ENCODE measurements at places on chromosomes 11 and 22. TPM values are rescaled to one million over a fixed set of nuclear protein-coding genes. Genes with fewer than 3 reads are reported as not detected.

The NXPE1 gene
- total RNA-seq: not detected

The TIMM10B gene
- 22.3 TPM for total RNA-seq

The CD44 gene
- total RNA-seq: 872 TPM

The PRODH gene
- total RNA-seq: 4.3 TPM

DNA sequence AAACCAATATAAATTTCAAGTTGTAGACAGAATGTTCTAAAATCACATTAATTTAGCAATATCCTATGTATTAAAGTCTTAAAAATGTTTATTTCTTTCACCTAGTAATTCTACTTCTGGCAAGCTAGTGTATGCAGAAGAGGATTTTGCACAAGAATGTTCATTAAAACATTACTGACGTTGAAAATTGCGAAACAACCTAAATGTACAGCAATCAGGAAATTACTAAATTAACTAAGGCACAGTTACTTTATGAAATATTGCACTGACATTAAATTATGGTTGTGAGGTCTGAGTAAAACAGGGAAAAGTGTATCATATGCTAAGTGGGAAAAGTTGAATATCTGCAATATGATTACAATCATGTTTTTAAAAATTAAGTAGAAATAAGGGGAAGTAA lies 4.1 kb downstream of the SLC36A4 start:
- no peak for DNase-seq
- no peak overlapping the region for H3K4me3 ChIP-seq
- H3K36me3 ChIP-seq: no peaks in the 10 kb centered on the region
- H3K27ac ChIP-seq: no peak overlapping the region
- H3K27me3 ChIP-seq: no peaks in the 10 kb centered on the region
- peaks cover 8% of the 10 kb centered on the region for H3K4me1 ChIP-seq

DNA sequence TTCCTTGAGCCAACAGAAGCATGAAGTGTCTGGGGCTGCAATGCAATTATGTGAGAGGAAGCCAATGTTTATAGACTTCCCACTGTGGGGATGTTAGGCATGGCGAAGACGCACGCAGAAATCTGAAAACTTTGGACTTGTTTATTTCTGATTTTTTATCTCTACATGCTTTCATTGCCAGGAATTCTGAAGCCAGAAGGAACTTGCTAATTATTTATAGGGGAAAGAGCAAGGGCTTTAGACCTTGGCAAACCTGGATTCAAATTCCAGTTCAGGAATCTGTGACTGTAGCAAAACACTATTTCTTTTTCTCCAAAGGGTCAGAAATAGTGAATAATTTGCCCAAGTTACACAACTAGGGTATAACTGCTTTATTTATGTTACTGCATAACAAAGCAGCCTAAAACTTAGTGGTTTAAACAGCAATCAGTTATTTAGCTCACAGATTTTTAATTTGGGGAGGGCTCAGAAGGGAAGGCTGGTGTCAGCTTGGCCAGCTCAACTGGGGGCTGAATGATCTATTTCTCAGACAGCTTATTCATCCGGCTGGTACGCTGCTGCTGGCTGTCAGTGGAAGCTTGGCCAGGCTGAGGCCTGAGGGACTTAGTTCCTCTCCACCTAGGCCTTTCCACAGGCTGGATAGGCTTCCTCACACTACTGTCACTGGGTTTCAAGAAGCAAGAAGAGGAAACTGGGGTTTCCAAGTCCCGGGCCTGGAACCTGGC lies 1.9 kb upstream of the OR6Q1 start:
- H3K36me3 ChIP-seq: no peaks in the 10 kb centered on the region
- peaks cover 6% of the 10 kb centered on the region for H3K27me3 ChIP-seq
- DNase-seq: no peak

DNA sequence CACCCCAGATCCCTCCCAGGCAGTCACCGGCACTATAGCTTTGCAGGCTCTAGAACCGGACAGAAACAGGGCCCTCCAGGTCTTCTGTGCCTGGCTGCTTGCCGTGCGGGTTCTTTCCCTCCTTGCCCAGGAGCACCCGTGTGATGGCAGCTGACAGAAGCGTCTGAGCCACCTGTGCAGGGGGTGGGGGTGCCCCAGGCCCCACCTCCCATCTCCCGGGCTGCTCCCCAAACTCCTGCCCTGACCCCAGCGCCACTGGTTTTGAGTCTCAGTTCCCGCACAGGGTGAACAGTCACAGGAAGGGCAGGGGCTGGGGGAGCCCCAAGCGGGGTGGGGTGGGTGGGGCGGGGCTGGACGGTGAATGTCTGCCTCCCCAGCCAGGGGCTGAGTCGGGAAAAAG lies 13.2 kb upstream of the PHLDA2 start:
- no peak for DNase-seq
- H3K36me3 ChIP-seq: no peaks in the 10 kb centered on the region
- peak overlapping the region; percentile 61 for H3K27ac ChIP-seq
- H3K4me3 ChIP-seq: no peak overlapping the region
- H3K4me1 ChIP-seq: peaks cover 27% of the 10 kb centered on the region

DNA sequence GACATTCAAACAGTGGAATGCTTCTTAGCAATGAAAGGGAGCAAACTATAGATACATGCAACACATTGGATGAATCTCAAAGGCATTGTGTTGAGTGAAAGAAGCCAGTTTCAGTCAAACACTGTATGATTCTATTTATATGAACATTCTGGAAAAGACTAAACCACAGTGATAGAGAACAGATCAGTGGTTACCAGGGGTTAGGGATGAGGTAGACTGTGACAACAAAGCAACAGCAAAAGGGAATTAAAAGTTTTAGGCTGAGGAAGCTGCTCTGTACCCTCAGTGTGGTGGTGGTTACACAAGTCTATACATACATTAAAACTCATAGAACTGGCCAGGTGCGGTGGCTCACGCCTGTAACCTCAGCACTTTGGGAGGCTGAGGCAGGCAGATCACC lies 23.0 kb downstream of the FDX1 start:
- no peak for DNase-seq
- no peaks in the 10 kb centered on the region for H3K27me3 ChIP-seq
- H3K36me3 ChIP-seq: peaks cover 11% of the 10 kb centered on the region
- H3K27ac ChIP-seq: no peak overlapping the region

DNA sequence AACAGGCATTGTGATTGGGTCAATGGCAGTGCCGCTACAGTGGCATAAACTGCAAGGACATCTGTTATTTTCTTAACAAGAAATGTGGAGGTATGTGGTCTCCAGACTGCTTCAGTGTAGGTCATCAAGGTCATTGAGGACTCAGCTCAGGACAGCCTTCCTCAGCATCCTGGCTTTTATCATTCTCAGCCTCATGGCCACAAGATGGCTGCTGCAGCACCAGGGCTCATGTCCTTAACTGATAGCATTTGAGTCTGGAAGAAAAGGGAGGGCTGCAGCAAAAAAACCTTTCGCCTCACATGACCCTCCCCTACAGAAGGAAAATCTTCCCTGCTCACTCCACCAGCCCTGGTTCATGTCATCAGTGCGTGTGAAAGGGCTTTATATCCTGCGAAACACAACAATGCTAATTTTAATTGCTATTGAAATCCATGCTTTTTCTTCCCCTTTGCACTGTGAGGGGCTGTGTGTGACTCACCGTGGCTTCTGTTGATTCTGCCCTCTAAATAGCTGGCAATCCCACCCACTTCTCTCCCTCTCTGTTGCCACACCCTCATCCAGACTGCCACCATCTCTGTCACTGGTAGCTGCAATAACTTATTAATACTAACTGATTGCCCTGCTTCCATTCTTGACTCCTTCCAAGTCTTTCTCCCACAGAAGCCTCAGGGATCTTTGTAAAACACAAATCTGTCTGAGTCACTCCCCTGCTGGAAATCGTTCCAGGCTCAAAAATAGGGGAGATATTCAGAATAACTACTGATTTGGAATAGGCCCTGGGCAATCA lies 43.8 kb downstream of the CHRDL2 start:
- no peak overlapping the region for H3K27ac ChIP-seq
- H3K4me1 ChIP-seq: 0 out of 2 replicates have a peak, but pooled peaks cover 7% of the 10 kb centered on the region
- no peaks in the 10 kb centered on the region for H3K27me3 ChIP-seq
- no peak overlapping the region for H3K4me3 ChIP-seq
- no peaks in the 10 kb centered on the region for H3K36me3 ChIP-seq

- DNase-seq: no peak
- no peaks in the 10 kb centered on the region for H3K27me3 ChIP-seq
- H3K36me3 ChIP-seq: no peaks in the 10 kb centered on the region
- no peak overlapping the region for H3K27ac ChIP-seq
- peaks cover 5% of the 10 kb centered on the region for H3K4me1 ChIP-seq
These were observed 74.6 kb upstream of the RTL6 start for GRCh38 chr22:44572414-44573207.

- peaks cover 11% of the 10 kb centered on the region for H3K4me1 ChIP-seq
- no peak overlapping the region for H3K27ac ChIP-seq
- no peaks in the 10 kb centered on the region for H3K36me3 ChIP-seq
- DNase-seq: no peak
These were observed 50.8 kb downstream of the MN1 start for GRCh38 chr22:27750584-27751265.

DNA sequence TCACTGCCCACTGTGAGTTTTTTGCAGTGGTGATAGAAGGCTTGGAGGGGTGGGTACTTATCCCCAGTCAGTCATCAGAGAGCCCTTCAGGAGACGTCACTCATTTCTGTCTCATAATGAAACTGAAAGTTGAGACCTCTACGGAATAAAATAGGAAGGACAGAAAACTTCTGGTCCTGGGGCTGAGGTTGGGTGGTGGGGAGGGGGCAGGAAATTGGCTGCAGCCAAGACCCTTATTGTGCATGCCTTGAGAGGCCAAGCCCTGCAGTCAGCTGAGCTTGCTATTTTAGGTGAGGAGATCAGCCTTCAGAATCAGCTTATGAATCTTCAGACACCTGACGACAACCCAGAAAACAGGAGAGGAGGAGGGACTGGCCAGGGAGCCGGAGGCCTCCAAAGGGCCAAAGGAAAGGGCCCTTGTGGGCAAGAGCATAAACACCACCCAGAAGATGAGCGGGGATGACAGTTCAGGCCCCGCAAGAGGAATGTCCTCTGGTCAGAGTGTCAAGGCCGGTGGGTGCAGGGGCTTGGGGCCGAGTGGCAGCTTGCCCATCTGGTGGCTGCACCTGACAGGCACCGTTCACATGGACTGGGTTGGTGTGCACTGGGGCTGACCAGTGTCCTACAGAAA lies 17.9 kb upstream of the ADA2 start:
- H3K27ac ChIP-seq: no peak overlapping the region
- H3K4me1 ChIP-seq: no peaks in the 10 kb centered on the region
- peaks cover 61% of the 10 kb centered on the region for H3K27me3 ChIP-seq
- H3K4me3 ChIP-seq: no peak overlapping the region
- no peak for DNase-seq

DNA sequence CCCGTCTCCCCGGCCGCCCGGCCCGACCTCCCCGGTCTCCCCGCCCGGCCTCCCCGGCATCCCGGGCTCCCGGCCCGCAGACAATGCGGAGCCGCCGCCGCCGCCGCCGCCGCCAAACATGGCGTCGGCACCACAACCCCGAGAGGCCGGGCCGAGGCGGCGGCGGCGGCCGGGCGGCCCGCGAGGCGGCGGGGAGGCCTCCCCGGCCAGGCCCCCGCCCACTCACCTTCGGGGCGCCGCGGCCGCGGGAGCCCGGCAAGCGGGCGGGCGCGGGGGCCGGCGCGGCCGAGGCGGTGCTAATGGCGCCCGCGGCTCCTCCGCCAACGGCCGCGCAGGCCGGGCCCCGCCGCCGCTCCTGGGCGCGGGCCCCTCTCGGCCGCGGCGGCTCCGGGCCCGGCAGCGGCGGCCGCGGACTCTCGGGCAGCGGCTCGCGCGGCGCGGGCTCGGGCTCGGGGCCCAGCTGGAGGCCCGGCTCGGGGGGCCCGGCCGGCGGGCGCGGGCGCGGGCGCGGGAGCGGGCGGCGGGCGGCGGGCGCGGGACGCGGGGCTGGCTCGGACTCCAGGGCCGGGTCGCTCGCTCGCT lies 311 bp downstream of the BRD1 start:
- no peaks in the 10 kb centered on the region for H3K27me3 ChIP-seq
- peaks cover 10% of the 10 kb centered on the region for H3K36me3 ChIP-seq
- peaks cover 18% of the 10 kb centered on the region for H3K4me1 ChIP-seq
- peak overlapping the region; percentile 90 for H3K4me3 ChIP-seq
- no peak for DNase-seq
- H3K27ac ChIP-seq: peak overlapping the region; percentile 19

GRCh38 chr22:26660961-26661578 lies 3.7 kb downstream of the MIAT start:
- no peak overlapping the region for H3K27ac ChIP-seq
- peaks cover 10% of the 10 kb centered on the region for H3K4me1 ChIP-seq
- no peak overlapping the region for H3K4me3 ChIP-seq

GRCh38 chr22:37141971-37142370 lies 7.7 kb downstream of the IL2RB start:
- DNase-seq: no peak
- H3K36me3 ChIP-seq: no peaks in the 10 kb centered on the region
- no peak overlapping the region for H3K27ac ChIP-seq
- no peaks in the 10 kb centered on the region for H3K4me1 ChIP-seq
- H3K4me3 ChIP-seq: no peak overlapping the region
- no peaks in the 10 kb centered on the region for H3K27me3 ChIP-seq

DNA sequence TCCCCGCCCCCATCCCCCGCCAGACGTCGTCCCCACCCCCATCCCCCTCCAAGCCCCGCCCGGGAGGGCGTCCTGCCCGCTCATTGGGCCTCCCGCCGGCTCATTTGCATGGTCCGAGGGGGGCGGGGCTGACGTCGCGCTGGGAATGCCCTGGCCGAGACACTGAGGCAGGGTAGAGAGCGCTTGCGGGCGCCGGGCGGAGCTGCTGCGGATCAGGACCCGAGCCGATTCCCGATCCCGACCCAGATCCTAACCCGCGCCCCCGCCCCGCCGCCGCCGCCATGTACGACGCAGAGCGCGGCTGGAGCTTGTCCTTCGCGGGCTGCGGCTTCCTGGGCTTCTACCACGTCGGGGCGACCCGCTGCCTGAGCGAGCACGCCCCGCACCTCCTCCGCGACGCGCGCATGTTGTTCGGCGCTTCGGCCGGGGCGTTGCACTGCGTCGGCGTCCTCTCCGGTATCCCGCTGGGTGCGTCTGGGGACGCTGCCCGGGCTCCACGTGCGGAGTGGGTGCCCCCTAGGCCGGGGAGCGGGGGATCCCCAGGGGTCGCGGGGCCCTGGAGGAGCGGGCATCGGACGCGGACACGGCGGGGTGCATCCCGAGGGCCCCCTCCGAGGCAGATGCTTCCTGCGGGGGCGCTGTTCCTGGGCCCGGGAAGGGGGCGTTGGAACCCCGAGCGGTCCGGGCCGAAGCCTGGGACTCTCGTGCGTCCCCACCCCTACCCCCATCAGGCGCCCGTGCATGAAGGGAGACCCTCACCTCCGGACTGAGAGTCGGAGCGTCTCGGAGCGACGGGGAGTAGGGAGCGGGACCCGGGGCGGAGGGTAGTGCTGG lies at the start of gene PNPLA3:
PNPLA3 (plus strand) TSS at position 175 of the 834 bp plus-strand sequence; CDS start at position 282, 107 bp downstream.
- peak; percentile 92 for DNase-seq
- H3K36me3 ChIP-seq: no peaks in the 10 kb centered on the region
- peaks cover 47% of the 10 kb centered on the region for H3K4me1 ChIP-seq
- peak within 1 kb of the TSS; percentile 67 for H3K4me3 ChIP-seq
- H3K27me3 ChIP-seq: no peaks in the 10 kb centered on the region
- peak within 1 kb of the TSS; percentile 24 for H3K27ac ChIP-seq

GRCh38 chr11:68987211-68987610 lies 6.4 kb upstream of the MRGPRD start:
- H3K36me3 ChIP-seq: no peaks in the 10 kb centered on the region
- no peaks in the 10 kb centered on the region for H3K4me1 ChIP-seq
- H3K27ac ChIP-seq: no peak overlapping the region
- no peak for DNase-seq
- no peak overlapping the region for H3K4me3 ChIP-seq

GRCh38 chr22:29830585-29830984 lies 7.5 kb downstream of the ASCC2 start:
- H3K4me1 ChIP-seq: no peaks in the 10 kb centered on the region
- no peak overlapping the region for H3K27ac ChIP-seq
- H3K4me3 ChIP-seq: no peak overlapping the region
- H3K36me3 ChIP-seq: peaks cover 6% of the 10 kb centered on the region
- H3K27me3 ChIP-seq: no peaks in the 10 kb centered on the region

- no peaks in the 10 kb centered on the region for H3K4me1 ChIP-seq
- no peak for DNase-seq
- H3K36me3 ChIP-seq: no peaks in the 10 kb centered on the region
- no peak overlapping the region for H3K27ac ChIP-seq
- no peak overlapping the region for H3K4me3 ChIP-seq
- peaks cover 81% of the 10 kb centered on the region for H3K27me3 ChIP-seq
These were observed 87.7 kb upstream of the NECTIN1 start for GRCh38 chr11:119816660-119817059.

All from PC-9 (cell line).